Amygdala (tissue), 56 donors: ENCODE measurements at places on chromosomes 2 and 18.
A peak's percentile ranks its signal among the peaks of the same experiment; 100 is the strongest.

DNA sequence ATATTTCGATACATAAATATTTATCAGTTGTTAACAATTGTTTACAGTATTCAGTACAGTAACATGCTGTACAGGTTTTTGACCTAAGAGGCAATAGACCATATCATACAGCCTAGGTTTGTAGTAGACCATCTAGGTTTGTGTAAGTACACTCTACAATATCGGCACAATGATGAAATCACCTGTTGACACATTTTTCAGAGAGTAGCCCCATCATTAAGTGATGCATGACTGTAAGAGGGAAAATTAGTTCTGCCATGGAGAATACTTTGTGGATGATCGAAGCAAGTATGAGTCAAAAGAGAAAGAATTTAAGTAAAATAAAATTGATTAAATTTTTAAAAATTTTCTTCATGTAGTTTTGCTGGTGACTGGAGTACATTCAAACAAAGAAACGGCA lies 32.6 kb downstream of the VIT start:
- DNase-seq, result no peak

- no peak for DNase-seq
Observed at GRCh38 chr18:72895548-72895947, 27.8 kb upstream of the NETO1 start.

GRCh38 chr18:23714576-23714975 lies 25.3 kb downstream of the LAMA3 start:
- no peak for DNase-seq

DNA sequence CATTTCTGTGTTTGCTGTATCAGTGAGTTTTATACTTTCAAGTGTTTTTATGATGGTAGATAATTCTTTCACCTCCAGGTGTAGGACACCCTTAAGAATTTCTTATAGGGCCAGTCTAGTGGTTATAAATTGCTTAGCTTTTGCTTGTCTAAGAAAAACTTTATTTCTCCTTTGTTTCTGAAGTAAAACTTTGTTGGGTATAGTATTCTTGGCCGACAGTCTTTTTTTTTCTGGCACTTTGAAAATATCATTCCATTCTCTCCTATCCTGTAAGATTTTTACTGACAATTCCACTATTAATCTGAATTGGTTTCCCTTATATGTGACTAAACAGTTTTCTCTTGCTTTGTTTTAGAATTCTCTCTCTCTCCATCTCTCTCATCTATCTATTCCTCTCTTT lies 118.7 kb upstream of the LRRTM4 start:
- no peak for DNase-seq

- DNase-seq, result no peak
Observed at GRCh38 chr2:205865905-205866441, 183.7 kb downstream of the NRP2 start.

DNA sequence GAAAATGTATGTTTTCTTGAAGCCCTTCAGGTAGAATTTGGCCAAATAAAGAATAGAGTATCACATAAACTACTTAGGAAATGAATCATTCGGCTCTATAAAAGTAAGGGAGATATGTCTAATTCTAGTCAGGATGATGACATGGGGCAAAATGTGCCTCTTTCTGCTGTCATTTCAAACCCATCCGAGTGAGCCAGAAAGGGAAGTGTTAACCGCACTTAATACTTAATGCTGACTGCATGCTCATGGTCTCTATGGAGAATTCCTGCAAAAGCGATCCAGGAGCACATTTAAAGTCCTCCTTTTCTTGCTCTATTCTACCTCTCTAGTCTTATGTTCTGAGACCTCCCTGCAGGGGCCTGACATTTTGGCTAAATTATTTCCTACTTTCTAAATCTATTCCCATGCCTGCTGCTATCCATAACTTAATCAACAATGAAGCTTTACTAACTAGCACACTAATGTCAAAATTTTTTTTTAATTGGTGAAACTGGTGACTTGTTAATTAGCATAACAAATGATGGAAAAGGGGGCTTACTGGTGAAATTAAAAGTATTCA lies 127.4 kb downstream of the CDC42EP3 start:
- DNase-seq, result no peak

DNA sequence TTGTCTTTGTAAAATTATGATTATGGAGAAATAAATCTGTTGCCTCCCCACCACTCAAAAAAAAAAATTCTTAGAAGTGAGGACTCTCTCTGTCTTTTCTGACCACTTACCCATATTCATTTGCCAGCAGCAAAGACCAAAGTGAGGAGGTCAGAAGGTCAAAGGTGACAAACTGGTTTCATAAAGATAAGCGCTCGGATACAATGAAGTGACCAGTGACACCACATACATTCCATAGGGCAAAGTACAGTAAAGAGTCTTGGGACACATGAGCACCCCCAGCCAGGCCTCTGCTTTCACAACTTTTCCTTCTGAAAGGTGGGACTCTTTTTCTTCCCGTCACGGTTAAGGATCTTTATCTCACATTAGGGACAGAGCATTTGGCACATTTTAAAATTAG lies 75.9 kb upstream of the TCF4 start:
- DNase-seq, result no peak

DNA sequence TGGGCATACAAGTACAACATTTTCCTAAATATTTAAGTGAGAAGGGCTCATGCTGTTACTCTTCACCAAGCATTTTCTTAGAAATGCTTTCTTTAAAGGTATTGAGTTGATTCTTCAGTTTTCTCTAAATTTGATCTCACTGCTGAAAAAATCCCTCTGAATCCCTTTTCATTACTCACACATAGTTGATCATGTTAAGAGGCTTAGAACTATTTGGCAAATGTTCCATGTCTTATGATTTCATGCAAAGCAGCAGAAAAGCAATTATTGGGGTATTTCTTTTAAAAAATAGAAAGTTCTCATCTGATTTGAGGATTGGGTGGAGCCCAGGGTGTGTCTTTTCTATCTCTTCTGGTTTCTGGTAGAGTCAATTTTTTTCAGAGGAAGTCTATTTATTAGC lies 1079.8 kb upstream of the ZEB2 start:
- DNase-seq, result no peak

DNA sequence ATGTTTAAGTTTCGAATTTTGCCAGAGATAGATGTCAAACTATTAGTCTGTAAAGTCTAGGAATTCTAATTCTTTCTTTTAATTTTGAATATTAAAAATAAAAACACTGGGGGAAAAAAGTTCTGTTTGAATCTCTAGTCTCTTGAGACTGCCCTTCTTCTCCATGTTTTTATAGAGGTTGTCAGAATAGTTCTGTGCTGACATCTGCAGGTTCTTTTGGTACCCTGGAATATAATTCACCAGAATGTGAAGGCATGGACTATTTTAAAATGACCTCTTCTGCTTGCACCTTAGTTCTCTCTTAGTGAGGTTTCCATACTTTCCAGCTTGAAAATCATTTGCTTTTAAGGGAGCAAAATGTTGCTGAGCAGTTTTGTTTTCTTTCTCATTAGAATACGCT lies 121.0 kb upstream of the MSTN start:
- DNase-seq, result peak; percentile 24

GRCh38 chr18:46278481-46279465 lies 174.6 kb downstream of the HAUS1 start:
- DNase-seq, result no peak

DNA sequence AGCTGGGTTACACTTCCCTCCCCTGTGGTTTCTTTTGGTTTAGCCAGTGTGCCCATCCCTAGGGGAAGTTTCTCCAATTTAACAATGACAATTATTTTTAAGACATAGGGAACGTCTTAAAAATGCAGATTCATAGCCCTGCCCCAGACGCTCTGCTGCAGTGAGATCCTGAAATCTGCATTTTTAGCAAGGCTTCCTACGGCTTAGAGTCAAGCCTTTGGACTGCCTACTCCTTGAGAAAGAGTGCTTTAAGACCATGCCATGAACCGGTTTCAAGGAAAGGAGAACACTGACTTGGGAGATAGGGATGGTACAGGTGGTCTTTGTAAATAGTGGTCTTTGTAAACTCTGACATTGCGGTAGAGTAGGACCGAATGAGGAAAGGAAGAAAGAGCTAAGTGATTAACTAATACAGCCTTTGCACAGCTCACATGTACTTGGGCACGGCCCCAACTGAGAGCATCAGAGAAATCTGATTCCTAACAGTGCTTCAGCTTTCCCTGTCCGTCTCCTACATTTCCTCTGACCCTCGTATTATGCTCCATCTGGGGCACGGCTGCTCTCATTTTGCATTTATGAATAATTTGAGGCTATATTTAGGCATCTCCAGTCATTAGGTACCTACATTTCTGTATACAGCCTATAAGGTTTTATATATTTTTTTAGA lies 217.6 kb upstream of the TANK start:
- no peak for DNase-seq

- no peak for DNase-seq
Observed at GRCh38 chr2:66481100-66481549, 46.2 kb downstream of the MEIS1 start.

DNA sequence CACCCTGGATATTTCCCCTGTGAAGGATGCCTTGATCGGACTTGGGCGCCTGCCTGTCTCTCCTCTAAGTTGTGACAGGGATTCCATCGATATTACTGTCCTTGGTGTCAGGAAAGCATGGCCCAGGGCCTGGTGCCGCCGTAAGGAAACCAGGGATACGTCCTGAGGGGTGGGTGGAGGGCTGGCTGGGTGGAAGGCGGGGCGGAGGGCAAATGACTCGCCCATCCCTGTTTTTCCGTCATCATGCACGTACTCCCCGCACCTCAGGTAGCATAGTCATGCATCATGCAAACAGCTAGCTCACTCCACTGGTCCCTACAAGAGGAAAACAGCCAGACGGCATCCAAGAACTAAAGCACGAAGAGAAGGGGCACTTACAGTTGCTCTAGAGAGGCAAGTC lies 57.1 kb downstream of the PXDN start:
- no peak for DNase-seq

DNA sequence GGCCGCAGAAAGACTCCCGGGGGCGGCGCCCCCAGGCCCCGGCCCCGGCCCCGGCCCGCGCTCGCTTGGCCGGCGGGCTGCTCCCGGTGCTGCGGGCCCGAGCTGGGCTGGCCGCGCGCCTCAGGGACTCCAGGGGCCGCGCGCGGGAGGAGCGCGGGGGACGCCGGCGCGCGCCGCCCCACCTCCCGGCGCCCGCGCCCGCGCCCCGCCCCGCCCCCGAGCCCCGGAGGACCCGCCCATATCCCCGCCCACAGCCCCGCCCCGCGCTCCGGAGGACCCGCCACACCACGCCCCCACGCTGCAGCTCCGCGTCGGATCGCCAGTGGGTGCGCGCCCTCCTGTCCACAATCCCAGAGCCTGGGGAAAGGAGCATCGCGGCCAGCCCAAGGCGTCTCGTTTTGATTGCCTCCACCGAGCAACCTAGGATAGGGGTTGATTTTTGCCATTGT lies at the start of gene PARD6G:
PARD6G (minus strand) TSS at position 122 of the 449 bp plus-strand sequence. CDS start 166 bp downstream, outside the sequence.
- peak; percentile 58 for DNase-seq

DNA sequence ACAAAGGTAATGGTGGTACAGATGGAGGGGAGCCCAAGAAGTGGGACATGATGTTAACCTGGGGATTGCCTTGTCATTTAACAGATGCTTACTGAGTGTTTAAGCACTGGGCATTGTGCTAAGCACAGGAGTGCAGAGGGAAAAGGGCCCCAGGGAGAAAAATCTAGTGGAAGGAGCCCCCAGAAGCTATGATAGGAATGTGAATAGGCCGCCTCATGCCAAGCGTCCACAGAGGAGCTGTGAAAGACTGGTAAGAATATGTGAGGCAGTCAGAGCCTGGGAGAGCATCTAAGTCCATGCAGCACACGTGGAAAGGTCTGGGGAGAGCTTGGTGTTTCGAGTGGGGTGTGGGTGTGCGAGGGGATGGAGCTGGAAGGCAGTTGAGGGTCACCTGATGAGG lies 5.5 kb downstream of the ZNF532 start:
- no peak for DNase-seq

DNA sequence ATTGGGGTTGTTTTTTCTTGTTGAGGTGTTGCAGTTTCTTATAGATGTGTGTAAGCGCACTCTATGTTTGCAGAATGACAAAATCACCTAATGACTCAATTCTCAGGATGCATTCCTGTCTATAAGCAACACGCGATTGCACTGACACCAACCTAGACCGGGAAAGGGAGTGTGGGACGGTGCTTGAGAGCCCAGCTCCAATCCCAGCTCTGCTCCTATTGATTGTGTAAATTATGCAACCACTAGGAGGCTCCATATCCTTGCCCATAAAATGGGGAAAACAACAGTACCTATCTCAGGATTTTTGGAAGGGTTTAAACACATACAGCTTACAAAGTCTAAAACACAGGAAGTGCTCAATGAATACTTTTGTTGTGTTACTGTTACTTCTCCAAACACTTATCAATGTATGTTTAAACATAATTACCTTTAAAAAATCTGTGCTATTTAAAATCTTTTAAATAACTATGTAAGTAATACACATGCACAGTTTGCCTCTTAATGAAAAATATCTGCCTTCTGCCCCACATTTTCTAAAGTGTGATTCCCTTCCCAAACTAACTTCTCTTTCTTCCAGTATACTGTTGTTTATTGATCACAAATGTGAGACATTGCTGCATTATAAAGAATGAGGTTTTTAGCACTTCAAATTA lies 132.5 kb downstream of the SPHKAP start:
- DNase-seq, result no peak

GRCh38 chr18:54794823-54795222 lies 33.5 kb upstream of the RAB27B start:
- DNase-seq, result no peak

GRCh38 chr18:46772357-46772756 lies 15.5 kb upstream of the ST8SIA5 start:
- DNase-seq, result no peak

GRCh38 chr2:210207929-210208328 lies 17.3 kb downstream of the ACADL start:
- no peak for DNase-seq

- DNase-seq, result no peak
Observed at GRCh38 chr2:224776795-224777558, 60.8 kb upstream of the CCDC195 start.

DNA sequence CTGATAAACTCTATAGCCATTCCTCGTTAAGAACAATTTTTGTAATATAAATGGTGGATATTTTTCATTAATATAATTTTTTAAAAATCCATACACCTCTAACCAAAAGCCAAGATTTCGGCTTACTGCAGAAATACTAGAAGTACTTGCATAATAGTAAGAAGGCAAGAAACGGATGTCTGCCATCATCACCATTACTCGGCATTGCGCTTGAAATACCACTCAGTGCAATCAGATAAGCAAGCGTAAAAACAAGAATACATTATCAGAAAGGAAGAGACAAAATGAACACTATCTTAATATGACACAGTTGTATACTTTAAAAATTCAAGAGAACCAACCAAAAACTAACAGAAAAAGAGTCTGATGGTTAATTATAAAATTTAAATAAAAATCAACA lies 15.2 kb upstream of the BOLA3 start:
- DNase-seq, result no peak

- no peak for DNase-seq
Observed at GRCh38 chr2:190469771-190470170, 61.6 kb downstream of the MFSD6 start.

- no peak for DNase-seq
Observed at GRCh38 chr18:24072743-24073142, 58.2 kb downstream of the TTC39C start.
